Mesendoderm (in vitro differentiated cells): ENCODE measurements at places on chromosomes 5 and 9.

DNA sequence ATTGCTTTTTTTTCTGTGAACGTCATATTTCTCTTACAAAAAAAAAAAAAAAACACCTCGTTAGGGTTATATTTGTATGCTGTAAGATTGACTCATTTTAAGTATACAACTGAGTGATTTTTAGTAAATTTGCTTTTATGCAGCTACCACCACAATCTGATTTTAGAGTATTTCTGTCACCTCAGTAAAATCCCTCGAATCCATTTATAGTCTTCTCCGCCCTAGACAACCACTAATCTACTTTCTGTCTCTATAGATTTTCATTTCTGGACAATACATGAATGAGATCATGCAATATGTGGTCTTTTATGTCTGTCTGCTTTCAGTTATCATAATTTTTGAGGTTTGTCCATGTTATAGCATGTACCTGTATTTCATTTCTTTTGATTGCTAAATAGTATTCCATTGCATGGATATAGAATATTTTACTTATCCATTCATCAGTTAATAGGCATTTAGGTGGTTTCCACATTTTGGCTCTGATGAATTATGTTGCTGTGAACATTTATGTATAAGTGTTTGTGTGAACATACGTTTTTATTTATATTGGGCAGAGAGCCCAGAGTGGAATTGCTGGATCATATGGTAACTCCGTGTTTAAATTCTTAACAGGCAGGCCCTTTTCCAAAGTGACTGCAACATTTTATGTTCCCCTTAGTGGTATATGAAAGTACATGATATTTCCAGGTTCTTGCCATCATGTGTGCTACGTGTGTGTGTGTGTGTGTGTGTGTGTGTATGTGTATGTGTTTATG is 171.4 kb downstream of the SGCD start:
- H3K27ac ChIP-seq: no peak overlapping the region
- H3K27me3 ChIP-seq: no peaks in the 10 kb centered on the region
- no peak for DNase-seq
- no peaks in the 10 kb centered on the region for H3K36me3 ChIP-seq
- no peak overlapping the region for H3K4me3 ChIP-seq
- no peaks in the 10 kb centered on the region for H3K4me1 ChIP-seq

DNA sequence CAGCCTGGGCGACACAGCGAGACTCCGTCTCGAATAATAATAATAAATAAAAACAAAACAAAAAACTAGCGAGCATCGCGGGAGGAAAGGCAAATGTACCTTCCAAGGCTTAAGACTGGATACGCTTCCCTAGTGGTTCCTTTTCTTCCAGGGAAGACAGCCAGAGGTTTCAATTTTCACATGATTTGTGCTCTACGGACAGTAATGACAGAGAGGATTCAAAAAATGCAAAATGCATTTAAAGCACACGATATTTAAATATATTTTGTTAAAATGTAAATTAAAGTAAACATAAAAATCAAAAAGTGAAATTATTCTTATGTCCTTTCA is 4.3 kb upstream of the TRIM41 start:
- no peak overlapping the region for H3K27ac ChIP-seq
- no peaks in the 10 kb centered on the region for H3K36me3 ChIP-seq
- H3K4me3 ChIP-seq: no peak overlapping the region
- peaks cover 1% of the 10 kb centered on the region for H3K4me1 ChIP-seq

GRCh38 chr5:126931963-126932660 is 98.2 kb downstream of the MARCHF3 start:
- DNase-seq: no peak
- no peaks in the 10 kb centered on the region for H3K4me1 ChIP-seq
- no peaks in the 10 kb centered on the region for H3K27me3 ChIP-seq
- H3K27ac ChIP-seq: no peak overlapping the region

DNA sequence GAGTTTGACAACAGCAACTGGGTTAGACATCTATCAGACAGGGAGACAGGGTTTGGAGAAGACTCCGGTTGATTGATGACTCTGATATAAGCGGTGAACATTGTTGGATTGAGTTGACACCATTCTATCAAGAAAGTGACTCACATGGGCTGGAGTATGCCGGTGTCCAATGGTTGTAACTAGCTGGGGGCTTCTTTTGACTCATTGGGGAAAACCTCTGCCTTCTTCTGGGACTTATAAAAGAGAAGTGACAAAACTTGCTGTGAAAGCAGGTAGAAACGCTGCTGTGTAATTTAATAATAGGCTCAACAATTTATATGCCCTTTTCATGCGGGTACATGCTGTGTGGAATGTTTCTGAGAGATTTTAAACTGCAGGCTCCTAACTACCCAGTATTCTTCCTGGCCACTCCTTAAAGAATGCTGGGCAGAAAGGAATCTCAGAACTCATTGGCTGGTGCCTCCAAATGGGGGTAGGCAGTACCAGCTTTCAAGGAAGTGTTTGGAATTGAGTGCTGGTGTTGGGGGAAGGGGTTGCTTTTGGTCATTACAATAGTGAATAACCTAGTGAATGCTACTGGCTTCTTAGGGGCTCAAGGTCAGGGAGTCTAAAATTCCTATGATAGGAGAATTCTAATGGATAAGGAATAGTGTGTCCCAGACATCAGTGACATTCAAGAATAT is 43.9 kb downstream of the FYB1 start:
- no peak overlapping the region for H3K4me3 ChIP-seq
- H3K27ac ChIP-seq: no peak overlapping the region
- H3K27me3 ChIP-seq: no peaks in the 10 kb centered on the region
- H3K4me1 ChIP-seq: no peaks in the 10 kb centered on the region

DNA sequence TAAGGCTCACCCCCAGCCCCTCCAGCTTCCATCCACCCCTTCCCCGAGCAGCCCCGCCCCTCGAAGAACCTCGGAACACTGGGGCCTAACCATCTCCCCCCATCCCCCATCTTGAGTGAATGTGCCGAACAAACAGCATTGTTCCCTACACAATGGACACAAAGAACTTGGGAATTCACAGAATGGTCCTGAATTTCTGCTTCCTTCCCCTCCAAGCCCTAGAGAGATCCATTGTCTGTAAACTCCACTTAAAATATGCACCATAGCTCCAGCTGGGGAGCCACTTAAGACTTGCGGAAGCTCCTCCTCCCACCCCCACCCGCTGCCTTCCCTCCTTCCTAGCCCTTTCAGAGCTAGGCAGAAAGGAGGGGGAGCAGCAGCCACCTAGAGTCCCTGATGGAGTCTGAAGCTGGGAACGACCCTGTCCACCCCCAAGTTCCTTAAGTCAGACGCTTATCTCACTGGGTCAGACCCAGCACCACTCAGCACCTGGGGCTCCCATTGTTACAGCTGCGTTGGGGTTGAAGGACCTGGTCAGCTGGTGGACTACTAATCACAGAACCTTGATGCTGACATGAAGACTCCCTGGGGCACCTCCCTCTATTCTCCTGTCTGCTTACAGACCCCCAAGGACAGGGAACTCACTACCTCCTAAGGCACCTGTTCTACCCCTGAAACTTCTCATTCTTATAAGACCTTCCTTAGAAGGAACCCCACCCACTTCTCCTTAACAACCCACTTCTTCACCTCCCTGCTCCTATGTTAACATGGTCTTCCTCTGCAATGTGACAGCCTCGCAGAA is 61.4 kb downstream of the PCDH1 start:
- H3K27ac ChIP-seq: peak overlapping the region; percentile 94
- DNase-seq: peak; percentile 96
- H3K27me3 ChIP-seq: no peaks in the 10 kb centered on the region
- H3K36me3 ChIP-seq: no peaks in the 10 kb centered on the region
- H3K4me3 ChIP-seq: no peak overlapping the region
- peaks cover 9% of the 10 kb centered on the region for H3K4me1 ChIP-seq

GRCh38 chr9:33880211-33881089 is 63.5 kb downstream of the UBE2R2 start:
- peaks cover 4% of the 10 kb centered on the region for H3K4me1 ChIP-seq
- H3K27ac ChIP-seq: no peak overlapping the region
- H3K27me3 ChIP-seq: no peaks in the 10 kb centered on the region

GRCh38 chr9:114499941-114500696 is 5.2 kb downstream of the WHRN start:
- H3K4me1 ChIP-seq: no peaks in the 10 kb centered on the region
- H3K27ac ChIP-seq: no peak overlapping the region
- no peak overlapping the region for H3K4me3 ChIP-seq
- no peak for DNase-seq
- no peaks in the 10 kb centered on the region for H3K27me3 ChIP-seq

DNA sequence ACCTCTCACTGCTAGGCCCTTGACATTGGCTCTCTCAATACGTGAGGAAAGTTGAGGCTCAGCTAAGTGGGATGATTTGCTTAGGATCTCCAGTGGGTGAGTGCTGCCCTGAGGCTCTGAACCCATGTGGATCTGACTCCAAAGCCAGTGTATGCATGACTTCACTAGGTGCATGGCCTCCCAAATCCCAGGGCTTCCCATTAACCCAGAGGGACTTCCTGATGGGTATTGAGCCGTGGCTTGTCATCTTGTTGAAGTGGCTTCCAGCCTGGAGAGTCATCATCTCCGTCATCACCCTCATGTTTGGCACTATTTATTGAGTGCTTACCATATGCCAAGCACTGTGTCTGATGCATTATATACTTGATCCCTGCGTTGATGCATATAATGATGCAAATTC is 37.3 kb upstream of the TEX48 start:
- H3K36me3 ChIP-seq: no peaks in the 10 kb centered on the region
- no peaks in the 10 kb centered on the region for H3K4me1 ChIP-seq
- H3K27me3 ChIP-seq: no peaks in the 10 kb centered on the region
- no peak for DNase-seq
- H3K27ac ChIP-seq: no peak overlapping the region

DNA sequence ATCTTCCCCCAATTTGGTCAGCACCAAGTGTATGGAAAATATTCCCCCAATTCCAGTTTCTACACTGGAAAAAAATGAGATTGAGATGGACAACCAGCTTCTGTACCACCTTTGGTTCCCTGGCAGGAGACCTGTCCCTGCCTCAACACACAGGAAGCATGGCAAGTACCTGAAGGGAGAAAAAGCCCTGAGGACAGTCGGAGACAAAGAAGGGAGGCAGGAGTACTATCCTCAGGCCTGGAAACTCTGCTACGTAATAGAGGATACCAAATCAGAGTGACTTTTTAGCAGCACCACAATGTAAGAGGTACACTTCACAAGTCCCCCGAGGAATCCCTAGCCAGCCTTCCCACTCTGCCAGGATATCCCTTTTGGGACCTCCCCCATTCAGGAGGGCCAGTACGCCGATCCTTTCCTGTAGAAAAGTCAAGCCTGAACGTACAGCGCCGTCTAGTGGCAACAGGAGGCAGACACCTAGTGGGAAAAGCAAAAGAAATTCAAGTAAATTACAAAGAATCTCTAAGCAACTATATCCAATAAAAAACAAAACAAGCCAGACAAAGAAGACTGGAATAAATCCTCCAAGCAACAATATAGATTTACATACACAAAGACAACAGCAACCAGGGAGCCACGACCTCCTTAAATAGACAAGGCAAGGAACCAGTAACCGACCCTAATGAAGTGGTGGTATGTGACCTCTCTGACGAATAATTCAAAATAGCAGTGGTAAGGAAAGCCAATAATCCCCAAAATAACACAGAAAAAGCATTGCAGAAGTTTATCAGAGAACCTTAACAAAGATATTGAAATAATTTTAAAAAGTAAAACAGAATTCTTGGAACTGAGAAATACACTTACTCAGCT is 63.3 kb upstream of the SLCO6A1 start:
- H3K27me3 ChIP-seq: no peaks in the 10 kb centered on the region
- H3K36me3 ChIP-seq: no peaks in the 10 kb centered on the region
- no peaks in the 10 kb centered on the region for H3K4me1 ChIP-seq
- no peak overlapping the region for H3K4me3 ChIP-seq
- peak; percentile 90 for DNase-seq
- H3K27ac ChIP-seq: no peak overlapping the region

DNA sequence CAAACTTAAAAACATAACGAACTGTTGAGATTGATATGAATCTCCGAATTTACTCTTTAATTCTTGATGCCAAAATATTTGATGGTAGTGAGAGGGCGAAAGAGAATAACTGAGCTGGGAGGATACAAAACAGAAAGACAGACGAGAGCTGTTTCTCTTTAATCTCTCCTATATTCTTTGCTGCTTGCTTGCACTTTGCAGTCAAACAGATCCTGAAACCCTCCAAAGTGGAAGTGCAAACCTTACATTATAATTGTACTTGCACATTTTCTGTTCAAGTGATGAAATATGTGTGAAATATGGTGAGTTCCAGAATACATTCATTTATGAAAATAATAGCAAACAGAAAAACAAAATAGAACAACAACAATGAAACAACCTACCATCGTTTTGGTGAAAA is 63.8 kb downstream of the PAM start:
- no peak overlapping the region for H3K4me3 ChIP-seq
- DNase-seq: no peak
- H3K4me1 ChIP-seq: peaks cover 2% of the 10 kb centered on the region
- no peaks in the 10 kb centered on the region for H3K36me3 ChIP-seq

DNA sequence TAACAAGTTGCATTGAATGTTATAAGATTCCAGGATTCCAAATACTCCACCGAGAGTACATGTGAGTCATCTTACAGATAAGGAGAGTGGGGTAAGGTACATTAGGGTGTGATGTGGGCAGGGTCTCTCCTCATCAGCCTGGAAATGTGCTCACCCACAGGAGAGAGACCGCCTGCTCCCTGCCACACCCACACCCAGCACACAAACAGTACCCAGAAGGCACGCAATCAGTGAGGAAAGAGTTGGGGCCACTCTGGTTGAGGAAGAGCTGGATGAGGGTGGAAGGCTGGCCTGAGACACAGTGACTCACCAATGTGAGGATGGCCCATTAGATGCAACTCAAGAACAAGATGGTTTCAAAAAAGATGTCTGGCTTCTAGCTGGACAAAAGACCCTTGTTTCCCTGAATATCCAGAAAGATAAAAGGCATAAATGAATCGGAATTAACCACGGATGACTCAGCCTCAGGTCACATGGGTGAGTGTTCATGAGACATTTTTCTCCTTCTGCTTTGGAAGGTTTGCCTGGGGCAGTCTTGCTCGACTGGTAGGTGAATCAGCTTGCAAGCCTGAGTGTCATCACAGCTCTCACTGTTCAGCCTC is 51.1 kb upstream of the LHFPL2 start:
- H3K36me3 ChIP-seq: no peaks in the 10 kb centered on the region
- no peaks in the 10 kb centered on the region for H3K4me1 ChIP-seq
- DNase-seq: peak; percentile 50
- no peaks in the 10 kb centered on the region for H3K27me3 ChIP-seq
- no peak overlapping the region for H3K4me3 ChIP-seq
- H3K27ac ChIP-seq: no peak overlapping the region

DNA sequence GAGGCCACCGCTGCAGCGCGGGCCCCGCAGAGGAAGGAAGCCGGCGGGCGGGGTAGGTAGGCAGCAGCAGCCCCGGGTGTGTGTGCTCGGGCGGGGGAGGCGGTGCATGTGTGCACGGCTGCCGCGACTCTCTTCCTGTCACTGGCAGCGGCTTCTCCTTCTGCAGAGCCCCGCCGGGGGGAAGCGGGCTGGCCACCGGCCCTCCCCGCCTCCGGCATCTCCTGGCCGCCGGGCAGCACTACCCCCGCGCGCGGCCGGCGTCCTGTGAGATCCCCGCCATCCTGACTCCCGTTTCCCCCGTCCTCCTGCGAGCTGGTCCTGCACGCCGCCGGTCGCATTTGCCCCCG is 315 bp downstream of the PIK3R1 start:
- no peaks in the 10 kb centered on the region for H3K4me1 ChIP-seq
- no peak for DNase-seq
- no peaks in the 10 kb centered on the region for H3K36me3 ChIP-seq

GRCh38 chr9:109974918-109975276 is 194.9 kb downstream of the PALM2AKAP2 start:
- H3K27me3 ChIP-seq: no peaks in the 10 kb centered on the region
- H3K27ac ChIP-seq: no peak overlapping the region
- H3K4me3 ChIP-seq: no peak overlapping the region
- no peaks in the 10 kb centered on the region for H3K4me1 ChIP-seq
- H3K36me3 ChIP-seq: no peaks in the 10 kb centered on the region

GRCh38 chr5:109868737-109869136 is 179.0 kb downstream of the MAN2A1 start:
- no peaks in the 10 kb centered on the region for H3K4me1 ChIP-seq
- no peak overlapping the region for H3K27ac ChIP-seq
- no peaks in the 10 kb centered on the region for H3K27me3 ChIP-seq
